ENCODE measurements at places on chromosomes 7 and 10. TPM values are rescaled to one million over a fixed set of nuclear protein-coding genes. Genes with fewer than 3 reads are reported as not detected.
A peak's percentile ranks its signal among the peaks of the same experiment; 100 is the strongest.

The FEZF1 gene
- total RNA-seq = 0.22 TPM

DNA sequence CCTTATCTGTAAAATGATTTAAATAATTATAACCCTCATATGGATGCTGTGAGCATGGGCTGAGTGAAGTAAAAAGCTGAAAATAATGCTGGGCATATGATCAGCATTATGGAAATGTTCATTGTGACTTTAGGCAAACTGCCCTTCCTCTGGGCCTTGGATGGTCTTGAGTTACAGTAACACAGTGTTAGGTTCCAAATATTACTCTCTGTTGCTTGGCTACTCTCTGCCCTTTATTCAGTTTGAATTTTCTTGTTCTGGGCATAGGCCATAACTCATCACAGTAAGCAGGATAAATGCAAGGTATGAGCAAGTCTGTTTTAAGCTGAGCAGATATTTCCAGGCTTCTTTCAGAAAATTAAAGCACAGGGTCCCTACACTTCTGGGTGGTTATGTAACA lies 868.0 kb downstream of the KCNMA1 start:
- no peak for DNase-seq
- H3K4me3 ChIP-seq = no peak overlapping the region
- H3K36me3 ChIP-seq = no peaks in the 10 kb centered on the region
- H3K27me3 ChIP-seq = no peaks in the 10 kb centered on the region
- no peak overlapping the region for H3K27ac ChIP-seq

- H3K4me3 ChIP-seq = no peak overlapping the region
- no peak overlapping the region for H3K27ac ChIP-seq
- no peaks in the 10 kb centered on the region for H3K4me1 ChIP-seq
- no peaks in the 10 kb centered on the region for H3K36me3 ChIP-seq
These were observed 23.5 kb downstream of the AOC1 start for GRCh38 chr7:150875791-150876190.

The APBB1IP gene
- total RNA-seq = 9.3 TPM

DNA sequence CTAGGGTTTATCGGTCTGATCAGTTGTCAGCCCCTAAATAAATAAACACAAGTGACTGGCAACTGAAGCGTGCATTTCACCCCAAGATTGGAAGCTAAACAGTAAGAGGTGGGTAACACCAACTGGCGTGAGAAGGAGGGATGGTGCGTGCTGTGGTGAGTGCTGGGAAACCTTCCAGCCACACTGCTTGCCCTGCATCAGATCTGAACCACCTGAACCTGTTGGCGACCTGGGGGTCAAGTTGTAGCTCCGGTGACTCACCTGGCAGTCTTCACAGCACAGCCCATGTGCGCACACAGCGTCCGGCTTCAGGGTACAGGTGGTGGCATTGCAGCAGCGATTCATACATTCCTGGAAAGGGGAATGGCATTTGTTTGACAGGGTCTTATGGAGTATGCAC lies 170.1 kb downstream of the FANK1 start:
- no peaks in the 10 kb centered on the region for H3K36me3 ChIP-seq
- H3K4me3 ChIP-seq = no peak overlapping the region
- no peak for DNase-seq
- no peak overlapping the region for H3K27ac ChIP-seq

DNA sequence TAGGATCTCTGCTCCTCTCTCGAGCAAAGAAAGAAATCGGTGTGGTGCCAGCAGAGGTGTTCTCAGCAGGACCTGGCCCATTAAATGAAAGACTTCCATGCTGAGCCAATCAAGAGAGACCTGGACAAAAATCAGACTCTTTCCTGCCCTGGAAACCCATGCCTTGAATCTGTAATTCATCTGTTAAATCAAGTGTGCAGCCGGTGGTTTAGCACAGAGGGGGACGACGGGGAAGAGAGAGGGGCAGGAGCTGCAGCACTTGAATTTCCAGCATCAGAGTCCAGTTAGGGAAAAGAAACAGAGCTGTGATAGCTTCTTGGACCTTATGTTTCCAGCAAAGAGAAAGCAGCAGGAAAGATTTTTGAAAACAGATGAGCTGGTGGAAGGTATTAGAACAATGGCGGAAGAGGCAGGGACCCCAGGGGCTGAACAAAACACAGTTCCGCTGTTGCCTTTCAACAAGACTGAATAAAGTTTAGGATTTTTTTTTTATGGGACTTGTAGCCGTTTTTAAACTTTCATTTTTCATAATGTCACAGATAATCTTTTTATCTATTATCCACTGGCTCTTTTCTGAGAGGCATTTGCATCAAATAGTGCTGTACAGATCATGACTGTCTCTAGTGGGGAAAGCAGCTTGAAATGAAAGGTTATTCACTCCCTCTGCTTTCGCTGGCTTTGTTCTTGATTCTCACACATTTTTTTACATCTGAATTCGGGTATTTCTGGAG lies 543.6 kb upstream of the GALNT17 start:
- no peaks in the 10 kb centered on the region for H3K27me3 ChIP-seq
- H3K4me3 ChIP-seq = no peak overlapping the region
- H3K4me1 ChIP-seq = peaks cover 12% of the 10 kb centered on the region
- no peak overlapping the region for H3K27ac ChIP-seq

GRCh38 chr10:80274396-80275134 lies 14.9 kb downstream of the MAT1A start:
- H3K27me3 ChIP-seq = no peaks in the 10 kb centered on the region
- H3K27ac ChIP-seq = no peak overlapping the region
- H3K4me3 ChIP-seq = no peak overlapping the region
- H3K36me3 ChIP-seq = no peaks in the 10 kb centered on the region
- DNase-seq = no peak

- H3K27me3 ChIP-seq = no peaks in the 10 kb centered on the region
- H3K36me3 ChIP-seq = no peaks in the 10 kb centered on the region
- H3K27ac ChIP-seq = no peak overlapping the region
These were observed 71.4 kb downstream of the TMEM270 start for GRCh38 chr7:73932364-73932763.

- no peaks in the 10 kb centered on the region for H3K27me3 ChIP-seq
- no peak overlapping the region for H3K27ac ChIP-seq
These were observed 249.4 kb downstream of the CRPPA start for GRCh38 chr7:16171928-16172327.

The XRCC2 gene
- 0.44 TPM for total RNA-seq

- DNase-seq = no peak
- H3K27me3 ChIP-seq = no peaks in the 10 kb centered on the region
- H3K4me1 ChIP-seq = peaks cover 13% of the 10 kb centered on the region
- H3K36me3 ChIP-seq = no peaks in the 10 kb centered on the region
- peak overlapping the region; percentile 89 for H3K27ac ChIP-seq
- H3K4me3 ChIP-seq = peak overlapping the region; percentile 86
These were observed 32.5 kb upstream of the EPC1 start for GRCh38 chr10:32379318-32379949.

DNA sequence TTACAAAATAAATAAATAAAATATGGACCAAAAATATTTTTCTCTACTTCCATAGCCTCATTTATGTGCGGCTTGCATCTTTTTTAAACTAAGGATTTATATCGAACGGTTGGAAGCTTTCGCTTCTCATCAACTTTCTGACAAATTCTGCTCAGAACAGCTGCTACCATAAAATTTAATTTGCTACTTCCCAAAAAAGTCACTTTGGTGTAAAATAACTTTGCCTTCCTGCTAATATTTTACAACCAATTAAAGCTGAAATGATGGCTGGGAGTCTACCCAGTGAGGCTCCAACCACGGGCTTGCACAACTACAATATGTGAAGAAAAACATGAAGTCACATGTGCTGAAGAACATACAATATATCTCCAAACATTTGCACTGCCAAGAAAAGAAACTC lies 253.1 kb upstream of the NEBL start:
- H3K27ac ChIP-seq = no peak overlapping the region
- no peak for DNase-seq
- H3K27me3 ChIP-seq = no peaks in the 10 kb centered on the region
- H3K4me3 ChIP-seq = no peak overlapping the region

- DNase-seq = no peak
- H3K4me3 ChIP-seq = no peak overlapping the region
- H3K27me3 ChIP-seq = no peaks in the 10 kb centered on the region
- no peaks in the 10 kb centered on the region for H3K36me3 ChIP-seq
- no peaks in the 10 kb centered on the region for H3K4me1 ChIP-seq
These were observed 357.7 kb upstream of the LRRN3 start for GRCh38 chr7:110733221-110733620.

GRCh38 chr7:2214636-2215035 lies 18.1 kb downstream of the MAD1L1 start:
- H3K4me3 ChIP-seq = no peak overlapping the region
- no peaks in the 10 kb centered on the region for H3K4me1 ChIP-seq
- H3K27me3 ChIP-seq = no peaks in the 10 kb centered on the region
- H3K36me3 ChIP-seq = peaks cover 2% of the 10 kb centered on the region
- no peak overlapping the region for H3K27ac ChIP-seq

The EPDR1 gene
- total RNA-seq = 44.4 TPM

DNA sequence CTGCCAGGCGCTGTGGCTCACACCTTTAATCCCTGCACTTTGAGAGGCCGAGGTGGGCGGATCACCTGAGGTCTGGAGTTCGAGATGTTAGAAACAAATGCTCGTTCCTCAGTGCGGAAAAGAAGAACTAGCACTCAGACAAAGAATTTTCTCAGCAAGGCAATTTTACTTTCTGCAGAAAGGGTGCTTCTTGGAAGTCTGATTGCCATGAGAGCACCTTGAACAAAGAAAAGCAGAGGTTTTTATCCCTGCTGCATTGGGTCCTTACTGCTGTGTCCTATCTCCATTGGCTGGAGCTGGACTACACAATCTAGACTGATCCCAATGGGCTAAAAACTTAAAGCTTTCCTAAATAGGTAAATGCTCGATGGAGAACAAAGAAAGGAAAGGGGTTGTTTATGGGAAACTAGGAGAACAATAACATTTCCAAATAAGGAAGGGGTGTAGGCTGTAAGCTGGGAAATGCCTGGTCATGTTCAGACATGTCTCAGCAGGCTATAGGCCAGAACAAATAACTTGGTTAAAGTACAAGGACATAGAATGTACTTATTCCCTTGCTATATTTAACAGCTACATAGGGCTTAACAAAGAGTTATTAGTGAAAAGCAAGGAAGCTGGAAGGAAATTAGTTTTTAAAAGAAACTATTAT lies 26.1 kb upstream of the ACTR3B start:
- H3K36me3 ChIP-seq = no peaks in the 10 kb centered on the region
- H3K4me1 ChIP-seq = no peaks in the 10 kb centered on the region
- DNase-seq = no peak

DNA sequence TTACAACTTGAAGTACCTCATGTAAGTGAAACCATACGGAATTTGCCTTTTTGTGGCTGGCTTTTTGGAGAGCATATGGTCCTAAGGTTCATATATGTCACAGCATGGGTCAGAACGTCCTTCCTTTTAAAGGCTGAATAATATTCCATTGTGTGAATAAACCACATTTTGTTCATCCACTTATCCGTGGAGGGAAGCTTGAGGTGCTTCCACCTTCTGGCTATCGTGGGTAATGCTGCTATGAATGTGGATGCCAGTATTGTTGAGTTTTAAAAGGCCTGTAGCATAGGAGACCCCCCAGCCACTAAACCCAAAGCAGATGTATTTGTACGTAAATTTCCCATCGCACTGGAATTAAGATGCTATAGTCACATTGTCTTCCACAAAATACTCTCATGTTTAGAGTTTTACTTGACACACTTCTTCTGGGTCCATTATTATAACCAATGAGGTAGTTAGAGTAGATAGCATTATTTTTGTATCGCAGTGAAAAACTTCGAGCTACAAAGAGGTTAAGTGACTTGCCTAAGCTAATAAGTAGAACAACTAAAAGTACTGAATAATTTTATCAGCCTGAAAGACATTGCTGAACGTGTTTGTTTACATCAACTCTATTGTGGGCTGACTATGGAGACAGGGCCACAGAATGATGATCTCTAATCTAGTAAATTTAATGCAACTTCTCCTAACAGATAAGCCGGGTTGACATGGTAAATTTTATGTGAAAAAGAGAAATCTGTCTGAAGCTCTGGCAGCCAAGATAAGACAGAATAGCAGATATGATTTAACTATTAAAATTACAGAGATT lies 183.0 kb upstream of the CTBP2 start:
- H3K36me3 ChIP-seq = no peaks in the 10 kb centered on the region
- H3K27ac ChIP-seq = no peak overlapping the region
- no peak for DNase-seq
- H3K27me3 ChIP-seq = no peaks in the 10 kb centered on the region
- H3K4me3 ChIP-seq = no peak overlapping the region
- no peaks in the 10 kb centered on the region for H3K4me1 ChIP-seq

- no peaks in the 10 kb centered on the region for H3K27me3 ChIP-seq
- no peak for DNase-seq
- H3K27ac ChIP-seq = no peak overlapping the region
- no peaks in the 10 kb centered on the region for H3K36me3 ChIP-seq
- H3K4me3 ChIP-seq = no peak overlapping the region
These were observed 282.0 kb upstream of the ETV1 start for GRCh38 chr7:14271441-14271840.

DNA sequence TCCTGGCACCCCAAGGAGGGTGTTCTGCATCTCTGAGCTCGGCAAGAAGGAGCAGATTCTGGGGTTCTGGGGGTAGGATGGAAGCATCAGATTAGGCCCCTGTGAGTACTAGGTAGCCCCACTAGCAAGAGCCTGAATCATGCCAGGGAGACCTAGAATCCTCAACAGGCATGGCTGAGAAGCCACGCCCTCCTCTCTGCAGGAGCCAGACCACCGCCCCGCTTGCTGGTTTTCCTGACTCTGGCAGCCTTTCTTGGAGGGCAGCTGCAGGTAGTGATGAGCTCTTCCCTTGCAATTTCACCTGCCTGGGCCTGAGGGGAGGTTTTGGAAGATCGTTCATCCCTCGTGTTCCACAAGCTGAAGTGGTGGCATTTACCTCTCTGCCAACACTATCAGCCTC lies 68.9 kb upstream of the PRLHR start:
- H3K4me1 ChIP-seq = no peaks in the 10 kb centered on the region
- H3K36me3 ChIP-seq = no peaks in the 10 kb centered on the region
- DNase-seq = no peak
- no peak overlapping the region for H3K4me3 ChIP-seq
- no peak overlapping the region for H3K27ac ChIP-seq
- H3K27me3 ChIP-seq = no peaks in the 10 kb centered on the region

- no peaks in the 10 kb centered on the region for H3K27me3 ChIP-seq
- no peak overlapping the region for H3K4me3 ChIP-seq
- H3K27ac ChIP-seq = no peak overlapping the region
- DNase-seq = no peak
- no peaks in the 10 kb centered on the region for H3K36me3 ChIP-seq
- H3K4me1 ChIP-seq = no peaks in the 10 kb centered on the region
These were observed 36.0 kb upstream of the LAMB1 start for GRCh38 chr7:108038986-108039385.

DNA sequence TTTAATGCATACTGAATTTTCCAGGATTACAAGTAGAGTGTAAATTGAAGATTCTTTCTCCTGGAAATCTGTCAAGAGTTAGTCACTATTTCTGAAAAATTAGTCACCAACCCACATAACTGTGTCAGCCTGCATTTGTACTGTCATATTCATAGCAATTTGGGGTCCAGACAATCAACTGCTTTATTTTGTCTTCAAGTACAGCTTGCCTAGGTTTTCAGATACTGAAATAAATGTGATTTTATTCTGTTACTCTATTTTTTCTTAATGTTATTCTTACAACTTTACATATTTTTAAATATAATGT lies 55.1 kb downstream of the CUBN start:
- no peaks in the 10 kb centered on the region for H3K27me3 ChIP-seq
- H3K4me1 ChIP-seq = no peaks in the 10 kb centered on the region
- DNase-seq = no peak
- H3K4me3 ChIP-seq = no peak overlapping the region
- no peaks in the 10 kb centered on the region for H3K36me3 ChIP-seq
- peak overlapping the region; percentile 80 for H3K27ac ChIP-seq

GRCh38 chr7:105849122-105849855 lies 27.1 kb downstream of the ATXN7L1 start:
- no peaks in the 10 kb centered on the region for H3K27me3 ChIP-seq
- no peaks in the 10 kb centered on the region for H3K36me3 ChIP-seq
- no peak for DNase-seq
- H3K4me3 ChIP-seq = no peak overlapping the region
